ENCODE measurements at places on chromosomes 5 and 9.
A peak's percentile ranks its signal among the peaks of the same experiment; 100 is the strongest.

DNA sequence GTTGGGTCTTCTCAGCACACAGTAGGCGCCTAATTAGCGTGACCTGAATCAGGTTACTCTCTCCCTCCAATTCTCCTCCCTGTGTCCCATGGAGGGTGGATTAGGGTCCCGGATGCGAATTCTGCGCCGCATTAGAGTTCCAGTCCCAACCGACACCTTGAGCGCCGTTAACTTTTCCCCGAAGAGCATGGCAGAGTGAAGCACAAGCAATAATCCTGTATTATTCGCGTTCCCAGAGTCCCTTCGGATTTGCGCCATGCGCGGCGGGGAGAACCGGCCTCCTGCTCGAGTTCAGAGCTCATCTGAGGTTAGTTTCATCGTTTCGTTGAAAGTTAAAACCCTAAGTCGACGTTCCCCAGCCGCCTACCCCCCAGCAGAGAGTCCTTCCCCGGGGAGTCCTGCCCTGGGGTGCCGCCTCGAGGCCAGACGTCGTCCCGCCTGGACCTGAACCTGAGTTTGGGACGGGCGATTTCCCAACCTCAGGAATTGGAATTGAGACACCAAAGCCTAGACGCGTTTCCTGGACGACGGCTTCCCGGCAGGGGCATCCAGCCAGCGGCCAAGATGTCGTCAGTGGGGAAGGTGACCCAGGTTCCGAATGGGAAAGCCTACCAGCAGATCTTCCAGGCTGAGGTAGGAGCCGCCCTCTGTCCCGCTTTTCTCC, at the start of gene CCDC180:
TSS of gene CCDC180 (plus strand) at position 160 of the 664 bp plus-strand sequence. CDS start at position 565, 405 bp downstream.
- no peak for DNase-seq

DNA sequence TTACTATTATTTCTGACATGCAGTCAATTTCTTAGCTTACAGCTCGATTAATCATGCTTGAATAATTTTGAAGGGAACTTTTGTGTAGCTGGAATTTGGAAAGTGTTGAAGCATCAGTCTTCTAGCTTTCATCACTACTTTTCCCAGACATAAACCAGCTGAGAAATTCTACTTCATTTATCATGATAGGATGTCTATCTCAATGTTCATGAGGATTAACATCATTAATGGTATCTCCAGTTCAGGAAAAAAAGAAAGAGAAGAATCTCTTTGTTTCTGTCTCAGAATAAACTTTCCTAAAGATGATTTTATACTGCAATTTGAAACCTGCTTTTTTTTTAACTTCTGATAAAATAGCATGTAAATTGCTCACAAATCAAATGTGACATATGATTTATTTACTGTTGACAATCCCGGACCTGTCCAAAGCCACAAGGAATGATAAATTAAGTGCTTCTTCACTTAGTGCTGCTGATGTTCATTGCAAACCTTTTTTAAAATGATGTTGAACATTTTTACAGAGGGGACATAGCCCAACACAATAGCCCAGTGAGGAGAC, 412.1 kb upstream of the CLINT1 start:
- no peak for DNase-seq

GRCh38 chr5:66565878-66566277, 30.3 kb upstream of the MAST4 start:
- DNase-seq = no peak

- no peak for DNase-seq
These were observed 273.5 kb upstream of the IRX2 start for GRCh38 chr5:3024976-3025375.

DNA sequence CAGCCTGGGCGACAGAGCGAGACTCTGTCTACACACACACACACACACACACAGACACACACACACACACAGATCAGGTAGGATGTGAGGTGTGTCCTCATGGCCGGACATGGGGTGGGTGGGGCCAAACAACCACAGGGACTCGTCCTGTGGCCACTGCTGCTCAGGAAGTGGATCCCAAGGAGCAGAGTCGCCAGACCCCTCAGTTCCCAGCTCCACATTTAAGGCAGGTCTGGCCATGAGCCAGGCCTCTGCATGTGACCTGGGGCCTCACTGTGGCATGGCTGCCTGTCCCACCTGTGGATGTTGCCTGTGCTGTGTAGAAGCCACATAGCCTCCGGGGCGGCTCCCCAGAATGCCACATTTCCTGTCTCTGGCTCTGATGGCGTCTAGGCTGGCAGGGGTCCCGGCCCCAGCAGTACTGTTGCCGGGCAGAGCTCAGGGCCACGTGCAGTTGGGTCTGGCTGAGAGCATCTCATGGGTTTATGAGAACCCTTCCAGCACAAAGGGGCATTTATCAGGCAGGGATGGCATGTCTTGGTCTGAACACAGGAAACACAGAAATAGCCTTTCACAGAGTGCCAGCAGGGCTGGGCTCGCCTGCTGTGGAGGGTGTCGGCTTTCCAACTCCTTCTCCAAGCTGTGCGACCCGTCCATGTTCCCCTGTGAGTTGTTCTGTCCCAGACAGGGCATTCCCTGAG, 9.9 kb upstream of the NINJ1 start:
- peak; percentile 87 for DNase-seq

Data from RPMI8226 (cell line).